CD4-positive, alpha-beta memory T cell (primary cell): ENCODE measurements at places on chromosomes 5 and 9.

- DNase-seq: peak; percentile 25
Measured at GRCh38 chr9:78132701-78133058, 101.1 kb upstream of the GNAQ start.

GRCh38 chr5:112257976-112258375 is 161.1 kb downstream of the EPB41L4A start:
- no peak for DNase-seq

GRCh38 chr5:147455822-147456450 is 53.9 kb downstream of the DPYSL3 start:
- DNase-seq: no peak

- no peak for DNase-seq
Measured at GRCh38 chr5:55657443-55657842, 54.7 kb downstream of the SLC38A9 start.

GRCh38 chr5:115810761-115811160 is 5.7 kb downstream of the CDO1 start:
- DNase-seq: no peak

GRCh38 chr5:171966270-171966669 is 40.2 kb downstream of the FBXW11 start:
- DNase-seq: no peak

- no peak for DNase-seq
Measured at GRCh38 chr9:106333481-106333880, 529.5 kb upstream of the ZNF462 start.
